ENCODE measurements at places on chromosomes 13 and 19.

- DNase-seq = peak; percentile 45
Measured at GRCh38 chr19:56120371-56121179, 520 bp downstream of the ZNF787 start.

DNA sequence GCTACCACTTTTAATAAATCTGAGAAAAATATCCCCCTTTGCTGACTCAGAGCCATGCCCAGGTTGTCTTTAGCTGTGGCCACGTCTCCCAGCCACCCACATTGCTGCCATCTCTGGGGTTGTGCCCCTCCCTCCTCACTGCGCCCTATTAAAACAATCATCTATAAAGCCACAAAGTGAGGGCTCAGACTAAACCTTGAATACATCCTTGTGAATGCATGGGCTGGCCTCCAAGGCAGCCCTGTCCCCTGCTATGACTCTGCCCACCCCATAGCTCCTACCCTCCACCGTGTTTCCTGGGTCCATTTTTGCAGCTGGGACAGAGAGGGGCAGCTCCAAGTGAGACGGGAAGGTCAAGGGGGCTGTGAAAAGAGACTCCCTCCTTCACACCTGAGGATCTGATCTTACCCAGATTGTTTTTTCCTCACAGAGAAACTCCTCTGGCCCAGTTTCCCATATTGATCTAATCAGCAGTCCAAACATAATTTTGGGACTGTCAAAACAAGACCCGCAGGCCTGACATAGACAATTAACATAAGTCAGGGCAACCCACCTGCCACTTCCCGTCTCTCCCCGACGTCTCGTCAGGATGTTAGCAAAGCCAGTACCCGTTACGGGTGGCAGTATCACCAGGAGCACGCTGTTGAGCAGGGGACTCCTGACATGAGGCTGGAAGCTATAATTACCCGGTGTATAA, 199.0 kb downstream of the KATNAL1 start:
- no peak for DNase-seq

GRCh38 chr13:112619730-112620631, 32.0 kb upstream of the TUBGCP3 start:
- no peak for DNase-seq

GRCh38 chr13:27104606-27105005, 67.0 kb downstream of the USP12 start:
- DNase-seq = no peak

DNA sequence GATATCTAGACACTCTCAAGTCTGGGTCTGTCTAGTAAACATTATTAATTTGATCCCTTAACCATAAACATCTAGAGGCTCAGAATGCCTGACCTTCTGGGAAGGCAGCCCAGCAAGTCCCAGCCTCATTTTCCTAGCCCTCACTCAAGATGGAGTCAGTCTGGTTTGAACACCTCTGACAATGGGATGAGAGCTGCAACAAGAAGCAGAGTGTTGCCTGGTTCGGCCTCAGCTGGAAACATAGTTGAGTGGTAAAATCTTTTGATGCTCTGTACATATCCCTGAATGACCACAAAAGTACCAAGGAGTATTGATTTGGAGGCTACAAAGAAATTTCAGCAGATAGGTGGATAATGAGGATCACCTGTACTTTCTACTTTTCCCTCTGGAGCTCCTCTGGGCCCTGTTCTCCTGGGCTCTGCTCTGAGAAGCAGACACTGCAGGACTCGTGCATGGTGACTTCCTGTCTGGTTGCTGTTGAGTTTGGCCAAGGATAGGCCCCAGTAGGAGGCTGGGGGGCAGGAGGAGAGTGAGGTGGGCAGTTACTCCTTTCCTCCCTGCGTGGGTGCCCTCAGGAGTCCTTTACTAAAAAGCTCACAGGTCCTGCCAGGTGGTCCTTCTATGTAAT, 68.4 kb upstream of the SLC15A1 start:
- no peak for DNase-seq

- DNase-seq = no peak
Measured at GRCh38 chr13:79479882-79480281, 1.1 kb upstream of the NDFIP2 start.

GRCh38 chr13:39297664-39298171, 259.5 kb downstream of the NHLRC3 start:
- no peak for DNase-seq

DNA sequence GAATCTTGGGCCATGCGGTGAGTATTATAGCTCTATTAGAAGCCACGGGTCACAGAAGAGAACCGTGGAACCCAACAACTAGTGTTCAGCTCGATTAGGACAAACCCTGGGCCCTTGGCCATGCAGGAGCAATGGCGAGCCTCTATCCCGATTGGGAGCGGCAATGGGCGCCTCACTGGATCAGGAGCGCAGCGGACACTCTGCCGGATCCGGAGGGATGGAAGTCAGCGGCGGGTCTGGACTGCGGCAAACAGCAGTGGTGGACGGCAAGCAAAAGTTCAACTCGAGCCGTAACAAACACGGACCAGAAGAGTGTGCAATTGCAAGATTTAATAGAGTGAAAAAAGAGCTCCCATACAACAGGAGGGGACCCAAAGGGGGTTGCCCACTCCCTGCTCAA, 1481.9 kb downstream of the PCDH9 start:
- no peak for DNase-seq
